Stimulated activated CD4-positive, alpha-beta T cell treated with anti-CD3 and anti-CD28 coated beads, Interleukin-2, amount 100 ng/mL, for 24 hours (primary cell): ENCODE measurements at places on chromosomes 7 and 10.
A peak's percentile ranks its signal among the peaks of the same experiment; 100 is the strongest.

DNA sequence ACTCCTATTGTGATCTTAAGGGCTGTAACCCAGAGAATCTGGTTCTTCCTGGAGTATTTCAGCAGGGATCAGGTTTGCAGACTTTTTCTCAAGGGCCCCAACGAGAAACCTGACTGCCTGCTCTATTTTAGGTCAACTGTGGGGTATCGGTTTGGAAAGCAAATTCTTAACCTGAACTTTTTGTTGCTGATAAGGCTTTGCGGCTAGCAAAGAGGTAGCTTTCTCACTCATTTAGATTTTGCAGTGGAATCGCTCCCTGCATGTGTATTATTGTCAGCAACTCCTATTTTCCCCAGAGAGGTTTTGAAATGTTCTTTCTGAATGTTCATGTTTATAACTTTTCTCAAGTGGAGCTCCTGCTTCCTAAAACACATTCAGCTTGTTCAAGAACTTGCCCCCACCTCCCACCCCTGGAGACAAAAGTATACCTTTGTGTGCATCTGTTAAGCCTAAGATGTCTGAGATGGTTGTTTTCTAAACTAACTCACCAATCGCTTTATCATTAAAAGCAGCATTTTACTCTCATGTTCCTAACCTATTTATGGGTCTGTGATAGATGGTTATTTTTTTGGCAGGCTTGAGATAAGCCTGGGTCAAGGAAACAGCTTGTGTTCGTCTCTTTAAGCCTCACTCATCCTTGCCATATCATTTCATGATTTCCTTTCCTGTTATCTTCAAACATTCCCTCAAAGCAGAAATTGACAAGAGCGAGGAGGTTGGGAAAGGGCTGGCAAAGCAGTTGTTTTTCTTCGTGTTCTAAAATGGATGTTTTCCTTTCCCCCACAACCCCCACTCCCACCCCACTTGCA lies 129.8 kb downstream of the BAMBI start:
- DNase-seq: no peak

DNA sequence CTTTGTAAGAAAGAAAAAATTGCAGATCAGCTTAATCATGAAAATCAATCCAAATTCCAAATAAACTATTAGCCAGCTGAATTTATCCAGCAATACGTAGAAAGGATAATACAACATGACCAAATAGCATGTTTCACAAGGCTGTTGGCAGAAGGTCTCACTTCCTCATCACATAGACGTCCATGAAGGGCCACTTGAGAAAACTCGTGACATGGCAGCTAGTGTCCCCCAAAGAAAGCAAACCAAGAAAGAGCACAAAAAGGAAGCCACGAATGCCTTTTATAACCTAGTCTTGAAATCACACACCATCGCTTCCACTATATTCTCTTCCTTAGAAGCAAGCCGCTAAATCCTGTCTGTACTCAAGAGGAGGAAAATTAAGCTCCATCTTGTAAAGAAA lies 105.6 kb upstream of the NRBF2 start:
- DNase-seq: no peak

- no peak for DNase-seq
These were observed 136.6 kb downstream of the HIBADH start for GRCh38 chr7:27526131-27526530.

DNA sequence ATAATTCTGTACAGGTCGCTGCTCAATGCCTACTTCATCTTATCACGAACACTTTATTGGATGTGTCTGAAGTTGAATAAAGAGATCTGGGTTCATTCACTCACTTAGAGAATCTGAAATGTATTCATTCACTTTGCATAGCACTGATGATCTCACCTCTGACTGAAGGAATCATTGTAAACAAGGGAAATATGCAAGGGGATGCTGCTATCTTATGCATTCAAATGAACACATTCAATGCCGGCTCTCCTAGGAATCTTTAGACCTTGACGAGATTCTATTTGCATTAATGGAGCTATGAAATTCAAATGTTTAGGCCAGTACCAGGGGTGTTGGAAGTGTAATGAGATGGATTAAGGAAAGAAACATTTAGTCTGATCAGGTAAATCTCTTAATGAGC lies 200.6 kb upstream of the COBL start:
- DNase-seq: no peak

DNA sequence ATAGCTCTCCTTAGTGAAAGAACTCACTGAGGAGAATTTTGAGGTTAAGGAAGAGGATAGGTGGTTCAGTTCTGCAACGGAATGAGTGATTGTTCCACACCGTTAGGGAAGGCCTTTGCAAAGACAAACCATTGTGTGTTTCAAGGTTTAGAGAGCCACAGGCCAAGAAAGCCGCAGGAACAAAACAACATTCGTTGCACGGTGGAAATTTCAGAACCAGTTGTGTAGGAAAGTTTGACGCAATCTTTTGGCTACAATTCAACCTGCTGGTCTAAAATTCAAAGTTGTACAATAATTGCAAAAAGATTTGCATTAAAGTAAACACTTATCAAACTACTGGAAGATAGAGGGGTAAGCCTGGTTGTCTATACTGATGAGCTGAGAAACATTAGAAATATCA lies 91.4 kb downstream of the FAM107B start:
- no peak for DNase-seq

GRCh38 chr7:91618776-91619765 lies 261.4 kb downstream of the MTERF1 start:
- no peak for DNase-seq

- DNase-seq: no peak
These were observed 126.0 kb downstream of the GATA3 start for GRCh38 chr10:8180360-8181109.

DNA sequence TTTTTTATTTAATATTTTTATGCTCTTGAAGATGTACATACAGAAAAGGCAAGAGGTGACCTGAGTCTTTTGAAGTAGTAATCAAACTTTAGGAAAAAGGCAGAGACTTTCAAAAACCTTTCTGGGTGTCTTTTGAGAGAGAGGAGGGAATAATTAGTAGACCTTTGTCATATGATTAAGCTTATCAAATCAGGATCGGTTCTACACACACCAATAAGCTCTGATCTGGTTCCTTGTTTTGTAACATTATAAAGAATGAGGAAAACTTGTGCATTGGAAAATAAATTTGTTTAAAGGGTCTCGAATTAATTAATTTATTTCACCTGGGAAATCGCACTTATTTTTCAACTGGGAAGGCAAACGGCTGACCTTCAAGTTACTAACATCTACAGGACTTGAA lies 11.9 kb downstream of the TWIST1 start:
- DNase-seq: no peak

DNA sequence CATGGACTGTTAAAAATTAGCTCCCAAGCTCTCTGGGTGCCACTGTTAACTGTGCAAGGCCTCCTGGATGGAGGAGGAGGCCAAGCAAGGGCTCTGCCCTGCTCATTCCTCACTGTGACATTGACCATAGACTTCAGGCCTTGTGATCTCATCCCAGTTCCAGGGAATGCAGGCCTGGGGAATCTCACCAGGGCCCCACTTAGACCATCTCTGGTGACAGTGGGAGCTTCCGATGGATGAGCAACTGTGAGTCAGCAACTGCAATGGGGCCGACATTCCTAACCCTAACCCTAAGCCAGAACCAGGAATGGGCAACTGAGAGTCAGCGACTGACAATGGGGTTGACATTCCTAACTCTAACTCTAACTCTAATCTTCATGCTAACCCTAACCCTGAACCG lies 50.4 kb upstream of the MSMB start:
- DNase-seq: no peak

DNA sequence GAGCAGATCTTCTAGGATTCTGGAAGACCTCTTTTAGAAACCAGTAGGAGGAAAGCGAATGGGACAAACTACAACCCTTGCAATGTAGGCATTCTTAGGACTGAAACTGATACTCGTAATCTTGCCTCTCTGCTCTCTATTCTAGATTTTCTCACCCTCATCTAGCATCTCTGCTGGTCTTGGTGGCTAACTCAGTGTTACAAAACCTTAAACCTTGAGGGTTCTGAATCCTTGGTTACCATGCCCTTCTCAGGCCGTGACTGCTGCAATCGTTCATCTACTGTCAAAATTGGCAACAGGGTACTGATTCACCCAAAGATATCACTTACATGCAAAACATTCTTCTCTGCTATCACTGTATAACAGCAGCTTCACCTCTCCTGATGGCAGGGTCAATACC lies 55.2 kb downstream of the SAMD9 start:
- no peak for DNase-seq

- no peak for DNase-seq
These were observed 96.7 kb upstream of the LAMB4 start for GRCh38 chr7:108226816-108227299.

DNA sequence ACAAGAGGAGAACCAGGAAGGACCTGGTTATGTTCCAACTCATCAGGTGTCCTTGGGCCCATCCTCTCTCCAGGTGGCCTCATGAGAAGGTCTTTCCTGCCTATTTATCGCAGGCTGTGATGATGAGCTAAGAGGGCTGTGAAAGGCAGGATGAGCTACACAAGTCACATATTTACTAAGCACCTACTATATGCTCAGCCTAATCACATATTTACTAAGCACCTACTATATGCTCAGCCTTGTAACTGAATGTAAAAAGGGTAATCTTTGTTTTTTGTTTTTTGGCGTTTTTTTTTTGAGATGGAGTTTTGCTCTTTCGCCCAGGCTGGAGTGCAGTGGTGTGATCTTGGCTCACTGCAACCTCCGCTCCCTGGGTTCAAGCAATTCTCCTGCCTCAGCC lies 44.2 kb upstream of the NPFFR1 start:
- DNase-seq: no peak

- no peak for DNase-seq
These were observed 48.7 kb downstream of the GRK5 start for GRCh38 chr10:119256030-119256429.

GRCh38 chr10:21456160-21456559 lies 69.3 kb downstream of the SKIDA1 start:
- DNase-seq: no peak

DNA sequence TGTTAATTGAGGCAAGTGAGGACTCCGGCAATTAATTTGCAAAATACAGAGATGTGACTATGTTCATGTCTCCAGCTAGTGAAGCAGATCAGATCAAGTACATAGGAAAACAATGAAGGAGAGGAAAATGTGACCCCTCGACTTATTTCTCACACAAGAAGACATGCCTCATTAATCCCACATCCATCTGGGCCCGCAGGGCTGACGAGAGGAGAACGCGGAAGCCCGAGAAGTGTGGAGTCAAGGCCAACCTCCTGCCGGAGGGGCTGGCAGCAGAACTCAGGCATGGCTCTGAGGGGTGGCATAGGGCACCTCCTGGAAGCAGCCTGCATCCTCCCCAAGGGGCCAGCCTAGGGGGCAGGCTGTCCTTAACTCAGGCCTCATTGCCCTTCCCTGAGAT lies 54.4 kb downstream of the ZNF503 start:
- DNase-seq: no peak

- DNase-seq: no peak
These were observed 5.4 kb upstream of the SUV39H2 start for GRCh38 chr10:14873090-14873760.

DNA sequence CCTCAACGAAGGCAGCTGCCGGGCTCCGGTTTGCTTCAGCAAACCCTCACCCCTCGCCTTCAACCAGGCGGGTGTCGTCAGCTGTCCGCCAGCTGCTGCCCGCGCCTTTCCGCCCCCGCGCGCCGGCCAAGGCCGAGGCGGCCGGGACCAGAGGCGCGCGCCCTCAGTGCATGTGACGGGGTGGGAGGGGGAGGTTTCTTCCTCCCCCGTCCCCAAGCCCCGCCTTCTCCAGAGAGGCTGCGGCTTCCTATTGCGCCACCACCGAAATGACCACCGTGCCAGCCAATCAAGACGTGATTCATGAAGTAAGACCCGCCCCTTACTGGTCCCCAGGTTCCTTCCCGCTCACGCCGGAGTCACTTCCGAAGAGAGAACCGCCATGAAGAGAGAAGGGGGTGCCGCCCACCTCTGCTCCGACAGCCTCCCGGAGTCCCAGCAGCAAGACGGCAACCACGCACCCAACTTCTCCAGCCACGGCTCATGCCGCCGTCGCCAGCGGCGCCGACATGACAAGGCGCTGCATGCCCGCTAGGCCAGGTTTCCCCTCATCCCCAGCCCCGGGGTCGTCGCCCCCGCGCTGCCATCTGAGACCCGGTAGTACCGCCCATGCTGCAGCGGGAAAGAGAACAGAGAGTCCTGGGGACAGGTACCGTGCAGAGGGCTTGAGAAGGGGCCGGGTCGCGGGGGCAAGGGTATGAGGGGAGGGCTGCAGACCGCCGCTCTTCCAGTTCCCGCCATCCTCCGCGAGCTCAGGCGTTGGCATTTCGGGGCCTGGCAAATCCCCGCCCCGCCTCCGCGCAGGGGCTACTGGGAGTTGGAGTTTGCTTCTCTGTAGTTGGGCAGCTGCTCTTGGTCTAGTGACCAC lies at the start of gene SLF2:
Gene SLF2, plus strand, starts transcription at position 359 of the 865 bp plus-strand sequence. Its CDS starts 148 bp downstream, at position 507.
- peak; percentile 94 for DNase-seq

GRCh38 chr7:158831738-158832091 lies 2.4 kb upstream of the ESYT2 start:
- no peak for DNase-seq

DNA sequence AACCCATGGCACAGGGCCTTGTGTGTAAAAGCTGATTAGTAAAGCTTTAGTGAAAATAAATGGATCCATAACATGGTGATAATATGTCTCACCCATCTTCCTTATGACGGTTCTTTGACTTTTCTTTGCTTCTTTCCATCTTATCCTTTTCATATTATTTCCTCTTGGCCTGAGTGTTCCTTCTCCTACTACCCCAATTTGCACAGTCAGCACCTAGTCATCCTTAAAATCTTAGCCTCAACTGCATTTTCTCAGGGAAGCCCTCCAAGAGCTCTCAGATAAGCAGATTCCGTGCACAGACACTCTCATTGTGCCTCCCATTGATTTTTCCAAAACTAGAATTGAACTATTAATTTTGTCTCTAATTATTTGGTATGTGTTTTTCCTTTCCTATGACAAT lies 112.4 kb downstream of the PTN start:
- DNase-seq: no peak

DNA sequence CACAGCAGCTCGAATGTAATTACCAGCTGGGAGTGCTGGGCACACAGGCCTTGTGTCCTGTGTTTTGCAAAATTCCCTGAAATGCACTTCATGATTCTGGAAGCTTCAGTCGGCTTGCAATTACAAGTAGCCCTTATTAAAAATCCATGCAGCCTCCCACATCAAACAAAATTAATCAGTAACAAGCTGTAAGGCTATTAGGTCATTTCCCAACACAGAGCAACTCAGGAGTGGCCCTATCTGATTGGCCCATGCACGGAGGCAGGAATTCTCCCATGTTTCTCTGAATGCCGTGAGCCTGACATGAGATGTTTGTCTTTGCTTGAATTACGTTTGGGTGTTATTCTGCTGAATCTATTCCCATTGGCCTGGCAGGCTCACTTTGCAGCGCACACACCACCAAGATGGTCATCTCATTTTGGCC lies 36.9 kb downstream of the FOXL3 start:
- DNase-seq: no peak

- DNase-seq: no peak
These were observed 53.4 kb downstream of the ALOX5 start for GRCh38 chr10:45427262-45427969.

GRCh38 chr10:38038107-38038931 lies 27.8 kb downstream of the ZNF33A start:
- DNase-seq: no peak

GRCh38 chr7:7131273-7131672 lies 51.1 kb upstream of the C1GALT1 start:
- no peak for DNase-seq
